ENCODE measurements at places on chromosomes 16 and 17.

- peak; percentile 9 for DNase-seq
Measured at GRCh38 chr17:58271216-58271931, 9.4 kb downstream of the MPO start.

DNA sequence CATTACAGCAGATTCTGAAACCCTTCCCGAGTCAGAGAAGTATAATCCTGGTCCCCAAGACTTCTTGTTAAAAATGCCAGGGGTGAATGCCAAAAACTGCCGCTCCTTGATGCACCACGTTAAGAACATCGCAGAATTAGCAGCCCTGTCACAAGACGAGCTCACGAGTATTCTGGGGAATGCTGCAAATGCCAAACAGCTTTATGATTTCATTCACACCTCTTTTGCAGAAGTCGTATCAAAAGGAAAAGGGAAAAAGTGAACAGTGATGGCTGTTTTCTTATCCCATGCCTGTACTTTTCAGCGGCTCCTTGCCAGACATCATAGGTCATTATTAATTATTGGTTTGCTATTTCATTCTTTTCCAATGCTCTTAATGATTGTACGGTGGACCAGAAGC, 28.1 kb downstream of the ERCC4 start:
- DNase-seq: no peak

DNA sequence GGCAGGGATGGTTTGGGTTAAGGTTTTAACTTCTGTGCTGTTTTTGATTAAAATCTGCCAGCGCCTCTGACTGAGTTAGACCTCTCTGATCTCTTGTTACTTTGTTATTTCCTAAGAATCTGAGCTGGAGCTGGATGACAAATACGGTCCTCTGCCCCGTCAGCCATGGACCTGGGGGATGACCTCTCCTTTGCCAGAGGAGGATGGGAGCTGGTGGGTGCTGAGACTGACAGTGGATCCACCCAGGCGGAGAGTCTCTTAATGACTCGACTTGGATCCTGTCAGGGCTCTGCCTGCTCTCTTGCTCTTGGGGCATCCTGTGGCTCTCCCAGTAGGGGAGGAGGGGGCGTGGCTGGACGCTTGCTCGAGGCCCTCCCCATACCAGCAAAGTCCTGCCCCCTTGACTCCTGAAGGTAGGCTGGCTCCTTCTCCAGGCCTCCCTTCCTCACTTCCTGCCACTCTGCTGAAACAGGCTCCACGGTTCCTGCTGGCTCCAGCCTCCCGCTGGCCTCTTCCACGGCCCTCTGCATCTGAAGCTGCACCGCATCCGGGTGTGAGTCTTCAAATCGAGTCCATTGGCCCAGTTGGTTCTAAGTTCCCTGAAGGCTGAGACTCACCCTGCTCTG, 24.8 kb upstream of the MAP3K14 start:
- peak; percentile 91 for DNase-seq

GRCh38 chr16:51722467-51722866, 571.4 kb upstream of the SALL1 start:
- no peak for DNase-seq

DNA sequence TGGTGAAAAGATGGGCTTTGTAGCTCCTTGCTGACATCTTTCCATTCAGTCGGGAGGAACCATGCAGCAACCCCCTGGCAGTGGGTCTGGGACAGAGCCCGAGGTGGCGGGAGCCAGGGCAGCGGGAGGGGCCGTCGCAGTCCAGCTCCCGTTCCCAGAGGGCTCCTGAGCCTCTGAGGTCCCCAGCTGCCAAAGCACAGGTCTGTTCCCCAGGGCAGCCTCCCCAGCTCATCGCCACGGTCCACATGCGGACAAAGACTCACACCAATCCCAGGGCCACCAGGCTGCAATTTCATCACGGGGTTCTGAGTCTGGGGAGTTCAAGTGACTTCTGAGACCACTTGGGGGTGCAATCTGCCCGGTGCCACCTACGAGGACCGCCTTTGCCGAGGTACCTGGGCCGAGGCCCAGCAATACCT, 196.0 kb downstream of the RBFOX3 start:
- DNase-seq: no peak

DNA sequence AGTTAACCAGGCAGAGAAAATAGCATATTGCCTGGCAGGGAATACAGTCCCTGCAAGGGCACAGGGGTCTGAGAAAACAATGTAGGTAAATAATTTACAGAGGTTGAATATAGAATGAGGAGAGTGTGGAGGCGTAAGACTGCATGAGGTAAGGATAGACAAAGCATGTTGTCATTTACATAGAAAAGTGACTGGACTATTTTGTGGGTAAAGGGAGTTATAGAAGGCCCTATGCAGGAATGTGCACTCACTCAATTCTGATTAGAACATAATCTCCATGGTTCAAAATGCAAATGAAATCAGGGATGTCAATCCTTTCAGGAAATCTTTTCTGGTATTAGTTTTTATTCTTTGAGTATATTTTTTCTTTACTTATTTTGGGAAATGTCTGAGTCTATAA, 285.7 kb upstream of the SALL1 start:
- no peak for DNase-seq

DNA sequence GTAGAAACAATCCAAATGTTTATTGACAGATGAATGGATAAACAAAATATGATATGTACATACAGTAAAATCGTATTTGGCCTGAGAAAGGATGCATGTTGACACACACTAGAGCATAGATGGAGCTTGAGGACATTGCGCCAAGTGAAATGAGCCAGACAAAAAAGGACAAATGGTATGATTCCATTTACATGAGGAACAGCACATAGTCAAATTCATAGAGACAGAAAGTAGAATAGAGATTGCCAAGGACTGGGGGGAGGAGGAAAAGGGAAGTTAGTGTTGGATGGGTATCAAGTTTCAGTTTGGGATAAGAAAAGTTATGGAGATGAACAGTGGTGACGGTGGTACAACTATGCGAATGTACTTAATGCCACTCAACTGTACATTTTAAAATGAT, 47.9 kb downstream of the COPRS start:
- DNase-seq: no peak

DNA sequence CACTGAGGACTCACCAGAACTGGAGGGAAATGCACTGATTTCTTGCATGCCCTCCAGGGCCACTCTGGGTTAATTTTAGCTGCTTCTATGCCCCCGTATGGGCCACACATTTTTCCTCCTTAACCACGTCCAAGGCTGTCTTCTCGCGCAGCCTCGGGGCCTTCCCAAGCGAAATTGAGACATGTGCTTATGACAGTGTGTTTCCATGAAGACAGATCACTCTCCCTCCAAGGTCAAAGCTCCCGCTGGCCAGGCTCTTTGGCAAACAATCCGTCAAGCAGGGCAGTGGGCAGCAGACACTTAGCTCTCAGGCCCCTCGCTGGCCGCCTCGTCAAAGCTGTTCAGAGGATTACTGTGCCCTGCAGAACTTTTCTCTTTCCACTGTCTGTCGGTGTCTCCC, 243.0 kb upstream of the N4BP1 start:
- DNase-seq: no peak

- DNase-seq: peak; percentile 72
Measured at GRCh38 chr17:2416010-2416734, 15.3 kb upstream of the MNT start.

DNA sequence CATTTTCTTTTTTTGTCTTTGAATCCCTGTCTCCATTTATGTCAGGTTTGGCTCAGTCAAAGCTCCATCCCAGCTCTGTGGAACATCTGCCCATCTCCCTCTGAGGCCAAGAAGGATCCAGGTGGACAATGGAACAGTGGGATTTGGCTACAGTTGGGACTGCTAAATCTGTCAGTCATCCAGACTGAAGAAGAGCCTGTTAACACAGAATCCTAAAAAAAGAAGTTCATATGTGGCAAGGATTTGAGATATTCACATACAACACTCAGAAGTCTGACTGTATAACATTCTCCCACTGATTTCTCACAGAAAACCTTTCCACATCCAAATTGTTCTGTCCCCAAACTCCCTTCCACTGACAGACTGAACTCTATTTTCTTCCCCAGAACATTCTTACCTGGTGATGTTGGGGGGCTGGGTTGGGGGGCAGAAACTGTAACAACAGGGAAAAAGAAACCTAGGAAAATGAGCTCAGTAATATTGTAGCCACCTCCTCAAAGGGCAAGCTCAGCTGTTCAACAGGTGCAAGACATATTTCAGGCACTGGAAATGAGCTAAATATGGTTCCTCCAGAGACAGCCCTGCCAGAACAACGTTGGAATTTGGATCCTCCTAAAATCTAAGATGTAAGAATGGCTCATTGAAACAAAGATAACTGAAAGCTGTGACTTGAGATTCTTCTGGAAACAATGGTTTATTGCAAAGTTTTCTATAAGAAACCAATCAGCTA, 301.5 kb upstream of the CDH5 start:
- DNase-seq: no peak

DNA sequence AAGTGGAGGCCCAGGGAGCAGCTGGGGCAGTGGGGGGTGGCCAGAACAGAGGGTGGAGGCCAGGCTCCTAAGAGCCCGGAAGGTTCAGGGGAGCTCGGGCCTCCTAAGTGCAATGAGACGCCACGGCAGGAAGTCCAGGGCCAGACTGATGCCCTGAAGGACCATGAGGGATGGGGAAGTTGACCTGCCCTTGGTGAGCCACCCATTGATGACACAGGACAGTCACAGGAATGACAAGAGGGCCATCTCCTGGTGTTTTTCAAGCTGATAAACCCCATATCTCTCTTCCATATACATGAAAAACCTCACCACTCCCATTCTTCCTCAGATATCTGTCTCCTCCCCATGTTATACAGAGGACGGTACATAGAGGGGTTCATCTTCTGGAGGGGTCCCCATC, 5.8 kb upstream of the MRPL58 start:
- peak; percentile 10 for DNase-seq

- DNase-seq: no peak
Measured at GRCh38 chr17:17539591-17539990, 43.4 kb upstream of the RASD1 start.

DNA sequence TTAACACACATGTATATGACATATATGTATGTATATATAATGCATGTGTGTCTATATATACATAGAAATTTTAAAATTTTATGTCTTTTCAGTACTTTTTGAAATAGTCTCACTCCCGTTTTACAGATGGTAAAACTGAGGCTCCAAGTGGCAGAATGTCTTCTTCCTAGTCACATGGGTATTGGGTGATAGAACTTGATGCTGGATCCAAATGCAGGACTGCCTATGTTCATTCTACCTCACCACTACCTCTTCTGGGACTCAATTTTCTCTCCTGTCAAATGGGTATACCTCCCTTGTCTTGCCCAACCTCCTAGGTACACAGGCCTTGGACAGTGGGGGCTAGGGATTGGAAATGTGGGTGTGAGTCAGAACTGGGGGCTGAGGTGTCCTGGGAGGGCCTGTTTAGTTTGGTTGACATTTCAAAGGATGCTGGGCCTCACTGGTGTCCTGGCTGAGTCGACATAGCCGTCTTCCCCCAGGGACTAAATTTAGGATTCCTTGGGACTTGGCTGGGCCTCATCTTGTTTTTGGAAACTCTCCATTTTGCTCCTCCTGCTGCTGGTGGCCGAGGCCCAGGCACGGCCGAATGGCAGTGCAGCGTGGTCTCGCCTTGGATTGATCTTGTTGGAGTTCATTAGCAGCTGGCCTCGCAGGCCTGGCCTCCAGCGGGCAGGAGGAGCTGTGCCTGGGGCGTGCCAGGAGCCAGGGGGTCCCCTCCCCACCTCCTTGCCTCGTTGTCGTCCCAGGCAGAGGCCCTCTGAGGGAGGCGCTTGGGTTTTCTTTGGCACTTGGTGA, 25.9 kb downstream of the NKD1 start:
- no peak for DNase-seq

DNA sequence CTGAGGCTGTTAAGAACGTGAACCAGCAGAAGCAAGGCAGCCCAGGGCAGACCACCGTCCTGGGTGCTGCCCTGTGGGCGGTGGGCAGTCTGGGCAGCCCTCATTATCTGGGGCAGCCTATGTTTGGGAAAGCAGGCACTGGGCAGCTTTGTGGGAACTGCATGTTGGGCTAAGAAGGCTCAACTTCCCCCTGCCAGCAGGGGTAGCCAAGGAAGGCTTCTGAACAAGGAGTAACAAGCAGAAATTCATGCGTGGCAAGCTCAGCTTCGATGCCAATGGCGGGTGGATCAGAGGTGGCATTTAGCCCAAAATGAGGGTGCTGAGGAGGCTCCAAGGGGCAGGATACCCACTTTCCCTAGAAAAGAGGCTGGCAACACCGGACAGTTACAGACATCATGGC, 42.7 kb upstream of the METRNL start:
- DNase-seq: no peak

GRCh38 chr16:27127308-27127707, 60.6 kb downstream of the C16orf82 start:
- DNase-seq: peak; percentile 44

DNA sequence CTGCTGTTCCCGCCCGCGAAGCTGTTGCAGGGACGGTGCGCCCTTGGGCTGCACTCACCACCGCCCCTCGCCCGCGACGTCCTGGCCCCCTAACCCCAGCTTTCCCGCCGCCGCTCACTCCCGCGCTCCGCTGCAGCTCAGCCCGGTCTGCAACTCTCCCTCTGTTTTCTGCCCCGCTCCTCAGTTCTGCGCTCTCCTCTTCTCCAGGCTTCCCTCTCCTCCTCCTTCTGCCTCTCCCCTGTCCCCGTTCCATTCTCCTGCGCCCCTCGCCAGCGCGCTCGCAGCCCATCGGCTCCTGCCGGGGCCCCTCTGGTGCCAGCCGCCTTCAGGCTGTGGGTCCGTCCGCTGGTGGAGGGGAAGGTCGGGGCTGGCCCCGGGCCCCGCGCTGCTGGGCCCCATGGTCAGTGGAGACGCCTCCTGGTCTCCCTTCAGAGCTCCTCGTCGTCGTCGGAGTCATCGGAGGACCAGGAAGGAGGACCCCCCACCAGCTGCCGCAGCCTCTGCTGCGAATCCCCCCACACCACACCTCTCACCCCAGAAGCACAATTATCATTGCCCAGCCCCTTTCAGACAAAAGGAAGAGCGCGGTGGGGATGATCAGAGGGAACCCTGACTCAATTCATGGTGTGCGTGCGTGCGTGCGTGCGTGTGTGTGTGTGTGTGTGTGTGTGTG, 223.2 kb upstream of the FOXF1 start:
- DNase-seq: no peak

- DNase-seq: no peak
Measured at GRCh38 chr17:76253841-76254240, 11.3 kb upstream of the UBALD2 start.

DNA sequence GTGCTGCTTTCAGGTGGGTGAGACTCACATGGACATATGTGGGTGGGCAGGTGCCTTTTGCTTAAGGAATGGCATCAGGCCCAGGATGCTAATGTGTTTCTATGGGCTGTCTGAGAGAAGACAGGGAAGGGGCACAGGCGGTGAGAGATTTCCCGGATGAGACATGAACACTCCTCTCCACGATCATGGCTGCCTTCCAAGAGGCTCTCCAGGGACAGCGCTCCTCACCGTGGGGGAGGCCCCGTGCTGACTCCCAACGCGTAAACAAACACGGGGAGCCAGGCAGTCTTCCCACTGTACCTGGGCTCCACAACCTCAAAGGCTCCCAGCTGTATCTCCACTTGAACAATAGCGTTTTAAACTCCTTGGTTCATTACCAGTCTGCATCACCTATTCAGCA, 42.8 kb downstream of the CDK5R1 start:
- DNase-seq: peak; percentile 90

DNA sequence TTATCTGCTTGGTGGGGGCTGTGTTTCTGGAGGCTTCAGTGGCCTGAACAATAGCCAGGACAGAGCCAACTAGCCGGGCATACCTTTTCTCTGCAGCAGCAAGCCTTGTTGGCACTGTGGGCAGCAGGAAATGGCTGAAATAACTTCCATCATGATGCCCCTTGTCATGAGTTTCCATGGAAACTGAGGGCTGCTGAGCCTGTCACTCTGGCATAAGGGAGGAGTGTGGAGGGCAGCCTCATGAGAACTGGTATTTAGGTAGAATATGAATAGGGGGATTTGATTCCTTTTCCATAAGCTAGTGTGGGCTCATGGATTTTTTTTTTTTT, 39.4 kb downstream of the PLCG2 start:
- DNase-seq: no peak

- DNase-seq: no peak
Measured at GRCh38 chr16:84823484-84823883, 3.7 kb downstream of the CRISPLD2 start.
